ENCODE measurements at places on chromosomes 5 and 9. TPM values are rescaled to one million over a fixed set of nuclear protein-coding genes. Genes with fewer than 3 reads are reported as not detected.
A peak's percentile ranks its signal among the peaks of the same experiment; 100 is the strongest.

DNA sequence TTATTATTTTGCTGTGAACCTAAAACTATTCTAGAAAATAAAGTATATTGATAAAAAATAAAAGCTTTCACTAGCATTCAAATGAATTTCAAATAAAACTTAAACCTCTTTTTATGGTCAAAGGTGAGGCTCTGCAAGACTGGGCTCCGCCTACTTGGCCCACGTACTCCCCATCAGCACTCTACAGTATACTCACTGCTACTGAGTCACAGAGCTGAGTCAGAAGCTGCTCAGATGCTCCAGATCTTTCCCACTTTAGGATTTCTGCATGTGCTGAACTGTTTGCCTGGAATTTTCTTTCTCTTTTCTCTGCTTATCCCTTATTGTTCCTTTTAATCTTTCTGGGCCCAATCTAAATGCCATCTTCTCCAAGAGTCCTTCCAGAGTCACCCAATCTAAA is 331.9 kb upstream of the CCNG1 start:
- DNase-seq = no peak

DNA sequence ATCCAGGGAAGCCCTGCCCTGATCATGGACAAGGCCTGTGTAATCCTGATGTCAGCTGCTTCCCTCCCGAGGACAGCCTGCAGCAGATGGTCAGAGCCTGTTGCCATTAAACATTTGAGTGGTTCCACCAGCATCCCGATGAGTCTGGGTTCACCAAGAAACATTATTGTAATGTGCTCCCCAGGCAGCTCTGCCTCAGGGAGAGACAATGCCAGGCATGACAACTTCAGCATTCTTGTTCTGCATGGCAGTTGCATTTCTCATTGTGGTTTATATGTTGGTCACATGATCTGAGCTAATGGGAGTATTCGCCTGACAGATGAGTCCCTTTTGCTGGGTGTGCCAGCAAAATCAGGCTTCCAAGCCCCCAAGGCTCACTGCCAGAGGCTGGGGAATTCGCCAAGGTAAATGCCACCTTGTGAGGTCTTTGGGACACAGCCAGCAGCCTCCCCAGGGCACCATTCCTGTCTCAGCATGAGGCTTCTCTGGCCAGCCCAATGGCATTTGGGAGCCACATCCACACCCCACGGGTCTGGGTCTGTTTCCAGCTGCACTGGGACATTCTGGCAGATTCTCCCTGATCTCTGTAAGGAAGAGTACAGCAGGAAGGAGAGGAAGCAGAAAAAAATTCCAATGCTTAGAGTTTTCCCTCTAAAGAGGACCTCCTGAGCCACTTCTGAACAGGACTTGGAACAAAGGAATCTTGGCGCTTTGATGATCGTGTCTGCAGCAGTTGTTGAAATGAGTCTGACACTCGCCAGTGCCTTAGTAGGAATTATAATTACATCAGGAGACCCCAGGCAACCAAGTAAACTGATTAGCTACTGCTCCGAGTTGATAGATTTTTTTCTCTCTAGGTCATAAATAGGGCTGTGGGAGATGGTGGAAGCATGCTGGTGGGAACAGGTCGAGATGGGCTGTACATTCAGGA is 18.7 kb downstream of the KCNIP1 start:
- DNase-seq = no peak

The ELAVL2 gene
- 0.29 TPM for total RNA-seq

- no peak for DNase-seq
These were observed 137.9 kb upstream of the GRHPR start for GRCh38 chr9:37284636-37285035.

GRCh38 chr5:94667937-94668336 is 49.5 kb downstream of the SLF1 start:
- no peak for DNase-seq

- DNase-seq = peak; percentile 90
These were observed 42.8 kb upstream of the STXBP1 start for GRCh38 chr9:127568971-127569885.

GRCh38 chr9:127126971-127127370 is 4.5 kb upstream of the ANGPTL2 start:
- DNase-seq = no peak

The CARD6 gene
- 17.1 TPM for total RNA-seq

DNA sequence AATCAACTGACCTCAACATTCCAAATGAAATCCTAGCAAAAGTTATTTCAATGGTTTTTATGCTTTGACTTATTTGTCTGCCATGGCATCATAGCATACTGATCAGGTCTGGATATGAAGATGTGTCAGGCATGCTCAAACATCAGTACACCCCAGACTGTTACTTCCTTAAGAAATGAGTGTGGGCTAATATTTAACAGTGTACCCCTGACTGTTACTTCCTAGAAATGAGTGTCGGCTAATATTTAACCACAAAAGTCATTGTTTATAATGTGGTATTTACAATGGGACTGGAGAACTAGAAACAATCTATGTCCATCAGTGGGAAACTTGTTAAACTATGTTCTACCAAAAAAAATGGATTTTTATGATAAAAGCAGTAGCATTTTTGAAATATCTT is 38.1 kb upstream of the HNRNPA0 start:
- no peak for DNase-seq

DNA sequence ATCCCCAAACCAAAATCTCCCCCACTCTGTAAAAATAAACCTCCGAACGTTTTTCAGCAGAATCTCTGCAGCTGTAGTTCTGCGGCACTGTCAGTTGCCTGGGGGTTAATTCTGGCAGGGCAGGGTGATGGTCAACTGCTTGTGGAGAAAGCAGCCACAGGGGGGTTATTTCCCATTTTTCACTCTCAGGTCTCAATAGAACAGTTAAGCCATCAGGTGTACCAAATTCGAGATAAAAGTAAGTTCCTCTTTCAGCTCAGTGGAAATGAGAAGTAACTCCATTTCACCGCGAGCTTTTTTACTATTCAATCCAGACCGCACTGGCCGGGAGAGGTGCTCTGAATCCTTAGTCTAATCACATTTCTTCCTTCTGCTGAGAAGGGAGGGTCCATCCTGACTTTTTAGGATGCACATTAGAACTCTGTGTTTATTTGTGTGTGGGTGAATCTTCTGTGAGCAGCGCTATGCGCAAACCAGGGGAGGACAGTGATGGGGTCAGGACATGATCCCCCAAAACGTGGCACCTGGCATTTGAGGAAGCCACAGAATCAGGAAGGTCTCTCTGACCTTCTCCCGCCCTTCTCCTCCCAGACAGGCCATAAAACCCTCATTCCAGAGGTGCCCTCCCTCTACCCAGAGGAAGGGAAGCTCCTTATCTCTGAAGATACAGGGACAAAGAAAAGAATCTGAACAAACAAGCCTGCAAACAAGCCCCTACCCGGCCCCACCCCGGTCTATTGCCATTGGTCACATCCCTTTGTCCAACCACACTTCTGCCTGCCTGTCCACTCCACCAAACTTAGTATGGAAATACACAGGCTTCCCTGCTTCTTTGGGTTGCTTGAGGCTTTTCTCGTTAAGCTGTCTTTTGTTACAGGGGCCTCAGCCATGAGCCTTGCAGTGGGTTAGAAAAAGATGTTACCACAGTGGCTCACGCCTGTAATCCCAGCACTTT is 229.0 kb downstream of the ROR2 start:
- no peak for DNase-seq
